ENCODE measurements at places on chromosomes 6 and 20.
A peak's percentile ranks its signal among the peaks of the same experiment; 100 is the strongest.

- no peaks in the 10 kb centered on the region for H3K27me3 ChIP-seq
- no peaks in the 10 kb centered on the region for H3K4me1 ChIP-seq
- H3K36me3 ChIP-seq = no peaks in the 10 kb centered on the region
- H3K4me3 ChIP-seq = no peak overlapping the region
- no peak for DNase-seq
- no peak overlapping the region for H3K27ac ChIP-seq
Observed at GRCh38 chr6:148226284-148226683, 116.4 kb upstream of the SASH1 start.

- DNase-seq = no peak
- H3K27ac ChIP-seq = no peak overlapping the region
- H3K27me3 ChIP-seq = no peaks in the 10 kb centered on the region
- H3K36me3 ChIP-seq = peaks cover 19% of the 10 kb centered on the region
- H3K4me1 ChIP-seq = no peaks in the 10 kb centered on the region
Observed at GRCh38 chr6:154448448-154449096, 61.9 kb downstream of the CNKSR3 start.

DNA sequence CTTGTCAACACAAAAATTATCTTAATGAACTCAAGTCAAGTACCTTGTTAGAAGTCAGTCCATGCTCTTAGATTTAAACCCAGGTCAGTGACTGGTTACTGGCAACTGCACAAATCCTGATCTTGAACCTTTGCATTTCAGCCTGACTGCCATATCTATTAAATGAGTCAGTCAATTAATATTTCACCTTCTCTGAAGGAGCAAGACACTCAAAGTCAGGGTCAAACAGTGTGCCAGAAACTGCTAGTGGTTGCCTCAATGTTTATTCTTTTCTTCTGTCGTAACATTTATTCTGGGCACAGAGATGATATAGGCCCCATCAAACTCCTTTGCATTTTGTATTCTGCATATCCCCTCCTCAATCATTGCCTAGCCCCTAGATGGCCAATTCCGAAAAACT is 193.9 kb upstream of the MOCS1 start:
- no peak overlapping the region for H3K4me3 ChIP-seq
- no peaks in the 10 kb centered on the region for H3K27me3 ChIP-seq
- no peak for DNase-seq
- no peaks in the 10 kb centered on the region for H3K4me1 ChIP-seq
- no peak overlapping the region for H3K27ac ChIP-seq

DNA sequence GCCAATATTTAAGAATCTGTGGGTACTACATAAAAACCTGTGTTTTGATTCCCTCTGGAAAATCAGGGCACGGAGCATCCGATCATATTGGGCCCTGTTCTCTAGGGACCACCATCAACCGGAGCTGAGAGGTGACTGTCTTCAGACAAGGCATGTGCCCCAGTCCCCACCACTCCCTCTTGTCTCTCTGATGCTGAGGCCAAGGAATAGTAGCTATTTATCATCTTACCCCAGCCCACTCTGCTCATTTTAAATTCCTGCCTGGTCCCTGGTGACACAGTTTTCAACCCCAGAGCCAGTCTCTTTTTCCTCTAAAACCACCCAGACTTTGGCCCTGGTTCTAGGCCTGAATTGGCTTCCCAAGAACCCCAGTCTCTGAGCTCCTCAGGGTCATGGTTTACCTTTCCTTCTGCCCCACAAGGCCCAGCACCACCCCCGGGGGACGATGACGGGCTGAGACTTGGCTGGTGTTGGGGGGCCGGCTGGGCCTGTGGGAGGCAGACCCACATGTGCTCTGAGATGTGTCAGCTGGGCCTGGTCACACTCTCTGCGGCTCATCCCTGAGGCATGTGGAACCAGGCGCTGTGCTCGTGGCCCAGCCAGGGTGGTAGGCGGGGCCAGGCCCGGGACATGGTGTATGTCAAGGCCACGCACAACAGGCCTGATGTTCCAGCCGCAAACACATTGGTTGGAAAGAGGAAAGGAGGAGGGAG is 114.4 kb downstream of the CEBPB start:
- no peak for DNase-seq
- peak overlapping the region; percentile 81 for H3K27ac ChIP-seq
- peaks cover 67% of the 10 kb centered on the region for H3K4me1 ChIP-seq
- no peak overlapping the region for H3K4me3 ChIP-seq

- no peaks in the 10 kb centered on the region for H3K36me3 ChIP-seq
- peak overlapping the region; percentile 19 for H3K4me3 ChIP-seq
- DNase-seq = peak; percentile 34
- H3K27ac ChIP-seq = peak overlapping the region; percentile 88
- H3K27me3 ChIP-seq = no peaks in the 10 kb centered on the region
Observed at GRCh38 chr20:51456511-51457509, 85.7 kb downstream of the NFATC2 start.

GRCh38 chr20:32184961-32185603 is 22.5 kb downstream of the PLAGL2 start:
- peaks cover 12% of the 10 kb centered on the region for H3K4me1 ChIP-seq
- no peak overlapping the region for H3K4me3 ChIP-seq
- H3K27ac ChIP-seq = no peak overlapping the region
- H3K36me3 ChIP-seq = no peaks in the 10 kb centered on the region

GRCh38 chr6:74249658-74250057 is 553.7 kb downstream of the CD109 start:
- no peaks in the 10 kb centered on the region for H3K36me3 ChIP-seq
- H3K4me3 ChIP-seq = no peak overlapping the region
- no peak for DNase-seq
- H3K4me1 ChIP-seq = no peaks in the 10 kb centered on the region
- no peaks in the 10 kb centered on the region for H3K27me3 ChIP-seq
- no peak overlapping the region for H3K27ac ChIP-seq

DNA sequence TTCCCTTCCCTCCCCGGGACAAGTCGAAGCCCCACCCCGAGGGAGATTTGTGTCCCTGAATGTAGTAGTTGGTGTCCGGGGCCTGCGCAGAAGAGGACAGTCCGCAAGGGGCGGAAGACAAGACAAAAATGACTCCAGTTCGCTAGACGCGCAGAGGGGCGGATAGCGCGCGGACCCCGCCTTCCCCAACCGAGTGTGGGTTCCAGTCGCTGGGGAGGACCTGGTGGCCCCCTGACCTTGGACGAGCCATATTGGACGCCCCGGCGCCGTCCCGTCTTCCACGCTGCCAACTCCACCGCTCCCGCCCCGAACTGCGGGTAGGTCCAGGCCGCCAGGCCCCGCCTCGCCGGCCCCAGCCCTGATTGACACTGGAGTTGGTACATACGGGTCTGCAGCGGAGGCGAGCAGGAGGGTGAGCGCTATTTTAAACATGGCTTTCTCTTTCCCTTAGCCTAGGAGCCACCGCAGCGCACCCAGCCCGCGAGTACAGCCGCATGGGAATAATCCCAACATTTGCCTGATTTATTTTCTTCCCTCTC is 802 bp downstream of the HMGN3 start:
- H3K36me3 ChIP-seq = no peaks in the 10 kb centered on the region
- peak; percentile 54 for DNase-seq
- no peaks in the 10 kb centered on the region for H3K27me3 ChIP-seq

DNA sequence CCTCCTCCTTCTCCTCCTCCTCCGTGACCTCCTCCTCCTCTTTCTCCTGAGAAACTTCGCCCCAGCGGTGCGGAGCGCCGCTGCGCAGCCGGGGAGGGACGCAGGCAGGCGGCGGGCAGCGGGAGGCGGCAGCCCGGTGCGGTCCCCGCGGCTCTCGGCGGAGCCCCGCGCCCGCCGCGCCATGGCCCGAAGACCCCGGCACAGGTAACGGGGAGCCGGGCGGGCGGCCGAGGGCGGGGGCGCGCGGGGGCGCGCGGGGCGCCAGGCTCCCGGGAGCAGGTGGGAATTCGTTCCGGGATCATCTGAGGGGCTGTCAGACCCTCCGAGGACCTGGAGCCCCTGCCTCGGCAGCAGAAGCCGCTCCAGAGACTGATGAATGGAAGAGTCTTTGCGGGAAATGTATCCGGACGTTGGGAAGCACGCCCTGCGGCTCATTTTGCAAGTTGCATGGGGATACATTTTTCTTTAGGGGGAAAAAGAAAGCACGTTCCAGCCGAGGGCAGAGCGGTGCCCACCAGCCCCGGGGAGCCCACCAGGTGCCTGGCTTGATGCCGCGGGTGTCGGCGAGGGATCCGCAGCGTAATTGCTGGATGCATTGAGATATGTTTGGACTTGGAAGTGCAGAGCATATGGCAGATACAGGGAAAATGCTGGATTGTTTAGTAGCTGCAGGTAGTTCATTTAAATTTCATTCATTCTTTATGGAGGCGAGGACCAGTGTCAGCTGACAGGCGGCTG is 394 bp downstream of the MYB start:
- H3K27me3 ChIP-seq = no peaks in the 10 kb centered on the region
- no peak for DNase-seq
- peak overlapping the region; percentile 60 for H3K27ac ChIP-seq
- H3K4me3 ChIP-seq = peak overlapping the region; percentile 79
- H3K36me3 ChIP-seq = no peaks in the 10 kb centered on the region

DNA sequence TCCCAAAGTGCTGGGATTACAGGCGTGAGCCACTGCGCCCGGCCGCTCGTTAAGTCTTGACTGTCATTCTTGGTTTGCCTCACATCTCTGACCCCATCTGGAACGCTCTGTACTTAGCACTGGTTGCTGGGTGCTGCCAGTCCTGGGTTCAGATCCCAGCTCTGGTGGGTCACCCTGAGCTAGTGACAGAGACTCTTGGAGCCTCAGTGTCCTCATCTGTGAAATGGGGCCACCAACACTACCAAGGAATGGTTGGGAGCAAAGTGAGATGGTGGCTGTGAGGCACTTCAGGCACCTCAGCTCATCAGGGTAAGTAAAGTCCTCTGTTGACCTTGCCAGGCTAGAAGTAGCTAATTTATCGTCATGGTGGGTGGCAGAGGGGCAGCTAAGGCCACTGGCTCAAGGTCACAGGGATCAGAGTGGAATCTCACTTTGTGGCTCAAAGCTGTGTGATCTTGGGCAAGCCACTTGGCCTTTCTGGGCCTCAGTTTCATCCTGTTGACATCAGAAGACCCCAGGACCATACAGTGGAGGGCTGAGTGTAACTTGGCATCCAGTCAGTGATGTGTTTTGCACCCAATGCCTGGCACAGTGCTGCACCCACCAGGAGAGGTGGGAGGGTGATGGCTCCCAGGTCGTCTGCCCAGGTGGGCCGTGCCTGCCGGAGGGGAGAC is 46.7 kb downstream of the UBE2V1 start:
- H3K4me3 ChIP-seq = no peak overlapping the region
- H3K27ac ChIP-seq = no peak overlapping the region
- H3K36me3 ChIP-seq = no peaks in the 10 kb centered on the region
- no peak for DNase-seq

DNA sequence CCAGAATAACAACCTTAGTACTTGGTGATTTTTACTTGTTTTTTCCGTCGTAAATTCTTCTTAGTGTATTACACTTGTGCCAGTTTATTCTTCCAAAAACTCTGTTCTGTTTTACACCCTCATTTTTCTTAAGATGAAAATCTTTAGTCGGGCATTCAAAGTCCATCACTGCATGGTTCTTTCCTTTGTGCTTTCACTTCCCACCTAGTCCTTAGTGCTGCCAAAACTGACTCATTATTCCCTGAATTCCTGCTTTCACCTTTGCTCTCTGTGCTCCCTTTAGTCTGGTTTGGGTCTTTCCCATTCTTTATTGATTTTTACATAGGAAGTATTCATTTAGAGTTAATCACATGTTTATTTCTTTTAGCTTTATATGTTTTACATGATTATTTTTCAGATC is 3.3 kb downstream of the TRMT11 start:
- peaks cover 11% of the 10 kb centered on the region for H3K4me1 ChIP-seq
- H3K36me3 ChIP-seq = no peaks in the 10 kb centered on the region
- no peaks in the 10 kb centered on the region for H3K27me3 ChIP-seq
- no peak overlapping the region for H3K27ac ChIP-seq
- DNase-seq = no peak

- no peak overlapping the region for H3K4me3 ChIP-seq
- H3K4me1 ChIP-seq = no peaks in the 10 kb centered on the region
- H3K27me3 ChIP-seq = no peaks in the 10 kb centered on the region
- no peak overlapping the region for H3K27ac ChIP-seq
Observed at GRCh38 chr6:85089255-85089654, 324.9 kb upstream of the TBX18 start.
